ENCODE measurements at places on chromosomes 3 and 15.
A peak's percentile ranks its signal among the peaks of the same experiment; 100 is the strongest.

DNA sequence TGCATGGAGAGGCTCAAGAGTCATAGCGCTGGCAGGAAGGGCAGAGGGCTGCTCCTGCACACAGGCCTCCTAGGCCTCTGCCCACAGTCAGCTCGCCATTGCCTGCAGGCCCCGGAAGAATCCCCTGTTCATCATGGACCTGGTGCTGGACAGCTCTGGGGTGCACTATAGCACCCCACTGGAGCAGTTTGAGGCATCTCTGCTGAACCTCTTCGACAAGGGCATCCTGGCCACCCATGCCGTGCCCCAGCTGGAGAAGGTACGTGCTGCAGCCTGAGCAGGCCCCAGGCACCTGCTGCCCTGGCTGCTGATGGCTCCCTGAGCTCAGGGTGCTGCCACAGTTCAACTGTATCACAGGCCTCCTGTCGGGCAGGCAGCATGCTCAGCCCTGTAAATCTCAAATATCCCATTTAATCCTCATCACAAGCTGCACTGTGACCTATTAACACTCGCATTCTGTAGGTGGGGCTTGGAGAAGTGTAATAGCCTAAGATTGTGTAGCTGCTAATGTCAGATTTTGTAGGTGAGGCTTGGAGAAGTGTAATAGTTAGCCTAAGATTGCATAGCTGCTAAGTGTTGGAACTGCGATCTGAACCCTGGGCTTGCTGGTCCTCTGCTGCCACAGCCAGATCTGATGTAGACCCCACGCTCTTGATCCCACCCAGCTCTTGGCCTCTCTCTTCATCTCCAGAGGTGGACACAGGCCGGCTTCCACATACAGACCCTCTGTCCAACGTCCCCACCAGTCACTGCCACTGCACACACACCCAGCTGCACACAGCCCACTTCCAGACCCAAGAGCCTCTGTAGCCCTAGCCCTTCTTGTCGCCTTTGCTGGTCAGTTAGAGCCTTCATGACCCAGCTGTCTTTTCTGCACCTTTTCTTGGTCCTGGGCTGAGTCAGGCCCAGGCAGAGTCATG is 31.9 kb downstream of the DNAH1 start:
- no peak for DNase-seq

- peak; percentile 35 for DNase-seq
These were observed 29.5 kb upstream of the ZNF710 start for GRCh38 chr15:89971592-89971997.

DNA sequence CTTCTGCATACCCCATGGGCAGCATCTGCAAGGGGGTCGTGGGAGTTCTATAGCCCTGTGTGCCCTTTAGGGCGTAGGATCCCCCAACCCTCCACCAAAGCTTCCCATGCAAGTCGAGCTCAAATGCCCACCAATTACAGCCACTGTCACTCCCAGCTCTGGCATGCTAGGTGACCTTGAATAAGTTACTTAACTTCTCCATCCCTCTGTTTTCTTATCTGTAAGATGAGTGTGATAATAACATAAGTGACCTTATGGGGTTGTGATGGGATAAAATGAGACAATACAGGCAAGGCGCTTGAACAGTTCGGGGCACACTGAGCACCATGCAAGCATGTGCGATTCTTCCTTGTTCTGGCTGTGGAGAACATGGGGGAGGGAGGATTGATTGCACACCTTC is 74.8 kb upstream of the POMGNT2 start:
- DNase-seq, result no peak

GRCh38 chr3:27880969-27881892 is 159.1 kb upstream of the EOMES start:
- no peak for DNase-seq

- peak; percentile 85 for DNase-seq
These were observed at the start of gene SLC9C1 for GRCh38 chr3:112293368-112294321. Gene SLC9C1, minus strand, starts transcription at chr3:112294216. Its CDS starts 7,425 bp downstream, at chr3:112286791.

DNA sequence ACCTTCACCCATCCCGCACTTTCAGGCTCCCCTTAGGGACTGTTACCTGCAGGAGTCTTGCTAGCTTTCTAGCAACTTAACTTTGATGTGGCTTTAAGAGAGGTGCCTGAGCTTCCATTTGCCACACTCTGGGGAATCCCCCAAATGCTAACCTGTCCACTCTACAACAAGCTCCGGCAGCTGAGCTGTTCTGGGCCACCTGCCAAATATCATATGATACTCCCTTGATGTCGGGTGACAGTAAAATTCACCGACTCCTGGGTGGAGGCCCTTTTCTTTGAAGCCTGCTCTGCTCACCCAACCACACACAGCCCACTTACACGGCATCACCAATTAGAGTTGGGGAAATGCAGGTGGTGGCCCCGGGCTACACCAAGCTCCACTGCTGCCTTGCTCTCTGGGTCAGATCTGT is 38.0 kb upstream of the XCR1 start:
- no peak for DNase-seq

All from fibroblast of lung (primary cell).